Amniotic epithelial cell (primary cell): ENCODE measurements at places on chromosomes 16 and 17.

DNA sequence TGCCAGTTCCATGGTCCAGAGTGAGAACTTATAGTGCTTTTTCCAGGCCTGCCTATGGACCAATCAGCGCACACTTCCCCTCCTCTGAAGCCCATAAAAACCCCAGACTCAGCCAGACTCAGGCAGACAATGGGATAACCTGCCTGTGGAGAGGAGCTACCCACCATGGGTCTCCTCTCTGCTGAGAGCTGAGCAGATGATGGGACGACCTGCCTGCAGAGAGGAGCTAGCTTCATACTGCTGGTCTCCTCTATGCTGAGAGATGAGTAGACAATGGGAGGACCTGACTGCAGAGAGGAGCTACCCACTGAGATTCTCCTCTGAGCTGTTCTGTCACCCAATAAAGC is 144.7 kb downstream of the MYO1D start:
- no peak for DNase-seq

DNA sequence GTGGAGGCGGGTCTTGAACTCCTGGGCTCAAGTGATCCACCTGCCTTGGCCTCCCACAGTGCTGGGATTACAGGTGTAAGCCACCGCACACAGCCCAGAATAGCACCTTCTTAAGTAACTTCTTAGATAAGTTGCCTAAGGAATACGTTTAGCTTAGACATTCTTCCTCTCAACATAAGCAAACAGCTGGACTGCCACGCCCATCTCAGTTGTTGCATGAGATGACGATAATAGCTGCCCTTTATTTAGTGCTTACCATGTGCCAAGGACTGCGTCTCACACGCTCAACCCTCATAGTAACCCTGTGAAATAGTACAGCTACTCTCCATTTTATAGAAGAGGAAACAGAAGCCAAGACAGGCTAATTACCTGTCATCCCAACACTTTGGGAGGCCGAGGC is 11.8 kb downstream of the HASPIN start:
- no peak for DNase-seq

DNA sequence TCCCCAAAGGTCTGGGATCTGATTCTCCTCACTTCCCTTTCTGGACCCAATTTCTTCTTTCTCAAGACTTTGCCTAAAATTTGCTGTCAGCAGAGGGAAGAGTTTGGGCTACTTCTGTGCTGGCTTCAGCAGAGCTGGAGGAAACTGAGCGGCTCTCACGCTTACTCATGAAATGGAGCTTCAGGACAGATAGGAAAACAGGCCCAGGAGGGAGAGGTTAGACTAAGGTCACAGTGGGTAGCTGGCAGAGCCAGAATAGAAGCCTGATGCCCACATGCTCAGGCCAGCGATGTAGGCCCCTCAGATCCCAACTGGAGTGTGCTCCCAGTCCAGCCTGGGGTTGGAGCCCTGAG is 593 bp downstream of the SLC38A7 start:
- peak; percentile 57 for DNase-seq

GRCh38 chr17:74970395-74970794 is 2.2 kb downstream of the HID1 start:
- no peak for DNase-seq

DNA sequence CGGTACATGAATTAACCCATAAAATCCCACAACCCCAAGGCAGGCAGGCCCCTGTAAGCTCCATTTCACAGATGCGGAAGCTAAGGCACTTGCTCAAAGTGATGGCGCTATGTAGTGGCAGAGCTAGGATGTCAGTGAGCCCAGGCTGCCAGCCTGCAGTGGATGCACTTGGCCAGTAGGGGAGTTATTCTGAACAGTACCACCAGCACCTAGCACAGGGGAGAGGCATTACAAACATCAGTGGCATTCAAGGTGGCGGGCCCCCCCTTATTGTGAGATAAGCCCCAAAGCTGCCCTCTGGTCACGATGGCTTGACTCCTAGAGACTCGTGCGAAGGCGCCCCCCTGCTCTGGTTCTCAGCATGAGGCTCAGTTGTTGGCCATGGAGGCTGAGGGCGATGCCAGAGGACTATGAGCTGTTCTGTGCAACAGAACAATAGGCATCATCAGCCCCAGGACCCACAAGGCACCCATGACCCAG is 33.8 kb downstream of the GTF3C1 start:
- peak; percentile 29 for DNase-seq

GRCh38 chr16:67278773-67279295 is 498 bp upstream of the PLEKHG4 start:
- DNase-seq: no peak

- peak; percentile 5 for DNase-seq
Measured at GRCh38 chr17:5583426-5584382, 605 bp downstream of the NLRP1 start.

- no peak for DNase-seq
Measured at GRCh38 chr17:17937201-17937853, 34.9 kb downstream of the TOM1L2 start.

DNA sequence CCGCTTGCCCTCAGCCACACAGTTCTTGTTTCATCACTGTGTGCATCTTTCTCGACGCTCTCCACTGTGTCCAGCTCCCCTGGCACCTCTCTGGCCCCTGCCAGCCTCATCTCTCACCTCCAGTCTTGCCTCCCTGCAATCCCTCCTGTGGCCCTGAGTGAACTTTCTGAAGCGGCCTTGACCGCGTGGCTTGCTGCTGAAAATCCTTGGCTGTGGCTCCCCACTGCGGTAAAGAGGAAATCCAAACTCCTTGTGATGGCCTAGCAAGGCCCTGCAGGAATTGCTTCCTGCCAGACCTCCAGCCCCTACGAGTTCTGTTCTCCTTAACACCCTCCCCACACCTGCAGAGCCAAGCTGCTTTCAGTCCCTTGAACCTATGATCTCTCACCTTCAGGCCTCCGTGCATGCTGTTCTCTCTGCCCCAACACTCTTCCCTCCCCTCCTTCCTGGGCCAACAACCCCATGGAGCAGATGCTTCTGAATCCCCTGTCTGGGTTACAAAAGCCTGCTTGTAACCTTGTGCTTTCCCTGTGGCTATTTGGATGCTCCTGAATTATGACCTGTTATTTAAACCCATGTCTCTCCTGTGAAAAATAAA is 33.6 kb upstream of the BRD7 start:
- no peak for DNase-seq

DNA sequence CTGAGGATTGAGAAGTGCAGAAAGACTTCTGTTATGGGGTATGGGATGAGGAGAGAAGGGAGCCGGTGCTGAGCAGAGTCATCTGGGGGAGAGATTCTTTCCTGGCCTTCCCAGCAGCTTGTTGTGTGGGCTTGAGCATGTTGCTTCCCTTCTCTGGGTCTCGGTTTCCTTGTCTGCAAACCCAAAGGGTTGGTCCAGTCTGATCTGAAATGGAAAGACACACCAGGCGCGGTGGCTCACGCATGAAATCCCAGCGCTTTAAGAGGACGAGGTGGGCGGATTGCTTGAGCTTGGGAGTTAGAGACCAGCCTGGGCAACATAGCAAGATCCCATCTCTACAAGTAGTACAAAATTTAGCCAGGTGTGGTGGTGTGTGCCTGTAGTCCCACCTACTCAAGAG is 6.0 kb downstream of the SOCS3 start:
- peak; percentile 60 for DNase-seq

DNA sequence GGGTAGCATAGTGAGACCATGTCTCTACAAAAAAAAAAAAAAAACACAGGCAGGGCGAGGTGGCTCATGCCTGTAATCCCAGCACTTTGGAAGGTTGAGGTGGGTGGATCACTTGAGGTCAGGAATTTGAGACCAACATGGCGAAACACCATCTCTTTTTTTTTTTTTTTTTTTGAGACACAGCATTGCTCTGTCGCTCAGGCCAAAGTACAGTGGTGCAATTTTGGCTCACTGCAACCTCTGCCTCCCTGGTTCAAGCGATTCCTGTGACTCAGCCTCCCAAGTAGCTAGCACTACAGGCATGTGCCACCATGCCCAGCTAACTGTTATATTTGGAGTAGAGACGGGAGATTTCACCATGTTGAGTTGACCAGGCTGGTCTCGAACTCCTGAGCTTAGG is 5.1 kb downstream of the RAMP2 start:
- no peak for DNase-seq

DNA sequence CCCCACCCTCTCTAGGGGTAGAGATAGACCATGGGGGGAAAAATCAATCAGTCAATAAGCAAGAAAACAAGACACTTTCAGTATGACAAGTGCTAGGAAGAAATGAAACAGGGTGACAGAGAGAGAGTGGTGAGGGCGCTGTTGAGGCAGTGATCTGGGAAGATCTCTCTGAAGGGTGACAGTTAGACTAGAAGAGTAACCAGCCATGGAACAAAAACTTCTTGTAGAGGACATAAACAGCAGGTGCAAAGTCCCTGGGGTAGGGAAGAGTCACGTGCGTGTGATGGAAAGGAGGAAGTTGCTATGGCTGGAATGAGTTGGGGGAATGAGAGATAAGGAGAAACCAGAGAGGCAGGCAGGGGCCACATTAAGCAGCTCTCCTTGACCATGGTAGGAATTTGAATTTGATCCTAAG is 16.8 kb upstream of the EMP2 start:
- DNase-seq: no peak
